ENCODE measurements at places on chromosomes 2 and 18. TPM values are rescaled to one million over a fixed set of nuclear protein-coding genes. Genes with fewer than 3 reads are reported as not detected.

CCDC141 gene
- total RNA-seq, result not detected

- DNase-seq, result no peak
Observed at GRCh38 chr18:49052891-49053644, 102.3 kb upstream of the SMAD7 start.

ADAM23 gene
- total RNA-seq, result 34.0 TPM

DNA sequence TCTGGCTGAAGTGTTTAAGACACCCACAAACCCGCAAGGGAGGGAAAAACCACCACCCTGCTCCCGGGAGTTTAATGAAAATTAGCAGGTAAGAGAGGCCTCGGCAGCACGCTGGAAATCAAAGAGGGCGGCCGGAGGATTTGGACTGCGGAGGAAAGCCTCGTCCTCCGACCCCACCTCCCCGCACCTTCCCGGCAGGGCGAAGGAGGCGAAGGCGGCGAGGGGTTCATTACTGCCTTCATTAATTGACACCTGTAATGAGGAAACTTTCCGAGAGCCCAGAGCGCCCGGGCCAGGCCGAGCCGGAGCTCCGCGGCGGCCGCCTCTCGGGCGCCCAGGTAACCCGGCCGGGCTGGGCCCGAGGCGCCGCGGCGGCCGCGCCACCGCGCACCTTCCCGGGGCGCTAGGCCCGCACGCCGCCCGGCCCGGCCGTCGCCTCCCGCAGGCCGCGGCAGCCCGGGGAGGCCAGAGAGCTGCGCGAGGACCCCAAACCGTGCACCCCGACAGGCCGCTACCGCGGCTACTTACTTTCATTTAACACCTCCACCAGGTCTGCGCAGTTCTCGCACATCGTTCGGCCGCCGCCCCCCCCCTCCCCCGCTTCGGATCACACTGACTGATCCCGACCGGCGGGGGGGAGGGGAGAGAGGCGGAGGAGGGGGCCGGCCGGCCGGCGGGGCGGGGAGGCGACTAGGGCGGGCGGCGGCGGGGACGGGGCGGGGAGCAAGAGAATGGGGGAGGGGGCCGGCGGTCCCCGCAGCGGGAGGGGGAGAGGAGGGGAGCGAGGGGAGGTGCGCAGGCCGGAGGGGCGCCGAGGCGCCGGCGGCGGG lies 550 bp downstream of the USP34 start:
- DNase-seq, result peak; percentile 68

DNA sequence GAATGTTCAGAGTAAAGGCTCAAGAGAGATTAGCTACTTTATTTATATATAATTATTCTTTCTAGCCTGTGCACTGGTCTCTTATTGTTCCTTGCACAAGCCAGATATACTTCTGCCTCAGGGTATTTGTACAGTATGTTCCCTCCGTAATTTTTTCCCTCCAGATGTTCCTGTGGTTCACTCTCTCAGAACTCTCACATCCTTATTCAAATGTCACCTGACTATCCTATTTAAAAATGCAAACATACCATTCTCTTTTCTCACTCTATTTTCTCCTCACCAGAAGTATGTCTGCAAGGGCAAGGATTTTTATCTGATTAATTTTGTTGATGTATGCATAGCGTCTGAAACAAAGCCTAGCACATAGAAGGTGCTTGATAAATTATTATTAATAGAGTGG lies 64.0 kb upstream of the CERS6 start:
- DNase-seq, result no peak

DNA sequence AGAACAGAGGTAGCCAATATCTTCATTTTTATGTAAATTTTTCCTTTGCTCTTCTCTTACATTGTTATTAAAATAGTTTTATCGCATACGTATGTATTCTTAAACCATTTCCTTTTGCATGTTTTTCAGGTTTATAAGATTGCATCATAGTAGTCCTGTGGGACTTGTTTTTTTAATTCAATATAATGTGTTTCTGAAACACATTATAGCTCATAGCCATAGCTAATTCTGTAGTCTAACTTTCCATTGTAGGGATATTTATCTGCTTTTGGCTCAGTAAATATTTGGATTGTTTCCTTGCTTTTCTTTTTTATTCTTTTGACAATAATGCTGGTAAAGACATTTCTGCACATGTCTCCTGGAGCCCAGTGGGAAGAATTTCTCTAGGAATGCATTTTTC lies 484.3 kb downstream of the PTPRM start:
- DNase-seq, result no peak

GKN1 gene
- total RNA-seq, result not detected

GRCh38 chr18:59035591-59035990 lies 104.1 kb upstream of the SEC11C start:
- DNase-seq, result no peak
